ENCODE measurements at places on chromosomes 1 and 21.
A peak's percentile ranks its signal among the peaks of the same experiment; 100 is the strongest.

- DNase-seq: no peak
Observed at GRCh38 chr1:86823386-86823785, 90.5 kb downstream of the SELENOF start.

DNA sequence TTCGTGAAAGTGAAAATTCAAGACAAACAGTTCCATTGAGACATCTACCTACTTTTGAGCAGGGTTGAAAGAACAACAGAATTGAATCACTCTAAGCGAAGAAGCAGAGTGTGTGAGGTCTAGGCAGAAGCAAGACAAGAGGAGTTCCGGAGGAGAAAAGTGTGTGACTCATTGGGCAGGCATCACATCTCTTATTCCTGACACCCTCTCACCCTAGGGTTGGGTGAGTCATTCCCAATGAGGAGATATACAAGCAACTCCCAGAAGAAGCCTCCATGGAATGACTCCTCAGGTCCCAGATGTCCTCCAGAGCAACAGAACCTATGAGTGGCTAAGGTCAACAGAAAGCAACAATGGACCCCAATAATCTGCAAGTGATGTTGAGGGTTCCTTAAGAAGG is 138.1 kb downstream of the TPR start:
- no peak for DNase-seq

DNA sequence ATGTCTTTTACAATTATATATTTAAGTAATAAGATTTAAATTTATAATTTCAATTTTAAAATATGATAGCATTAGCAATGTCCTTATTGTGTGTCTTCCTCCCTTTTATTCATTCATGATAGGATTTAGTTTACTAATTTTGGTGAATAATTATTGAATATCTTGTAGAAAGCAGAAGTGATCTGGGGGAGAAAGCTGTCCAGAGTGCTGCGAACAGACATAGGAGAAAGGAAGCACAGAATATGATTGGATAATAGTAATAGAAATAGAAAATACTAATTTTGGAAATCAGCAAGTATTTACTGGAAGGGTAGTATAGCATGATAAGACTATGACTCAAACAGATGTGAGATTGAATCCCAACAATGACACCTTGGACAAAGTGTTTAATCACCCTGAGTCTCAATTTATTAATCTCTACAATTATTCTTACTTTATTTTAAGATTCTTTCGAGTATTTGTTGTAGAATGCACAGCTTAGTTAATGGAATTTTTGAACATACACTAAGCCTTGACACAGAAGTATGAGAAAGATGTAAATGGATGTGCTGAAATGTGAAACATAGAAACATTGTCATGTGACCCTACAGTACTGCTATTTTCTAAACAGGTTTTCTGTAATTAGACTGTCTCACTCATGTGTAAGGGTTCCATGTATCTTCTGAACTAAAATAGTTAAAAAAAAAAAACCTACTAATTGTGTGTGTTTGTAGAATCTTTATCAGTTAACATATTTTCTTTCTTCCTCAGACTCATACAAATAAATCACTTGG is 7.9 kb downstream of the SH3GLB1 start:
- no peak for DNase-seq

GRCh38 chr1:220956501-220957232 is 77.4 kb downstream of the HLX start:
- DNase-seq: no peak

GRCh38 chr1:107142666-107143065 is 1.8 kb downstream of the NTNG1 start:
- no peak for DNase-seq

DNA sequence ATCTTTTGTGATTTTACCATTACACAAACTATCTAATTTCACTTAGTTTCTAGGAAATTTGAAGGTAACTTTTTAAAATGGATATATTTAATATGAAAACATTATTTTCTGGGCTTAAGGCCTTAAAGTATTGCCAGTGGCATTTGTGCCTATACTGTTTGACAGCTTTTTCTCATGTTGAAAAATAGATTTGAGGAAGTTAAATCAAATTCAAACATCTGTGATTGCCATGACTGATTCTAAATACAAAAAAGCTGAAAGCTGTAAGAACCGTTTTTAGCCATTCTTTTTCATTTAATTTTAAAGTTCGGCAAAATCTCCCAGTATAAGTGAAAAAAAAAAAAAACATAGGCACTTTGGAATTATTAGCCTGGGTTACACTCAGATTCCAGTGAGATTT is 301.1 kb downstream of the DPYD start:
- DNase-seq: no peak

GRCh38 chr1:235138821-235139220 is 10.2 kb upstream of the TOMM20 start:
- no peak for DNase-seq

DNA sequence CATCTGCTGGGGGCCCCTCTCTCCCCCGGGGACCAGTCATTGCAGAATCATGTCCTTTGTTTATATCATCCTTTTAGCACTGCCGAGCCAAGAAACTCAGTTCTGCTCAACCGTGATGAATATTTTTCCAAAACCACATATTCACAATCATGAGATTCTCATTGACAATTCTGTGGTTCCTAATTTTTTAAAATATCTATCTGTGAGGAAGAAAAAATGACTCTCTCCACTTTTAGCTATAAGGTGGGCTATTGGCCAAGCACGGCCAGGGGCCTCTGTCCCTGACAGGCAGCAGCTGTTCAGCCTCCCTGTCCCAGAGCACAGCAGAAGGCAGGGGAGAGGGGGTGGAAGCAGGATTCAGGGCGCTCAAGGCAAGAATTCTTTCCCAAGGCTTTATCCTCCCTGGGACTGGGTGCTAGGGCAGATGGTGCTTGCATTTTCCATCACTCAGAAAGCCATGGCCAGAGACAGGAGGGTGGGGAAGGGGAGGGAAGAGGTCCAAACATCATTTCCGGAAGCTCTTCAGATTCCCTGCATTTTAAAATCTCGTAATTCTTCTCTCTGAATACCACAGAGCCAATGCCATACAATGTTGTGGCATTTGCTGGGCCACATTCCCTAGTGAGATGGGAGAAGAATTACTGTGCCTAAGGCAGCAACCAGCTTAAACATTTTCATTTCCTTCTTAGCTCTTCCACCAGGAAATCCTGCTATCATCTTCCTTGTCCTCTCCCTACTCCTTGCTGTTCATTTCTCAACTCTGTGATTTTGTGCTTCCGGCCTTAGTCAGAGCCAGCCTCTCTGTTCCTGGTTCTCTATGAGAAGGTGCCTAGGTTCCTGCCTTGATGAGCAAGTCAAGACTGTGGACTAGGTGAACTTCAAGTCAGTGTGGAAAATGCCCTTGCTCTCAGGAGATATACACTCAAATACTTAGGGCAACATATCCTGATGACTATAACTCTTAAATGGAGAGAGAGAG is 60.3 kb downstream of the KCNJ6 start:
- no peak for DNase-seq

- no peak for DNase-seq
Observed at GRCh38 chr1:106879538-106879937, 176.9 kb upstream of the PRMT6 start.

- peak; percentile 27 for DNase-seq
Observed at GRCh38 chr21:27561116-27561515, 594.2 kb upstream of the ADAMTS5 start.

DNA sequence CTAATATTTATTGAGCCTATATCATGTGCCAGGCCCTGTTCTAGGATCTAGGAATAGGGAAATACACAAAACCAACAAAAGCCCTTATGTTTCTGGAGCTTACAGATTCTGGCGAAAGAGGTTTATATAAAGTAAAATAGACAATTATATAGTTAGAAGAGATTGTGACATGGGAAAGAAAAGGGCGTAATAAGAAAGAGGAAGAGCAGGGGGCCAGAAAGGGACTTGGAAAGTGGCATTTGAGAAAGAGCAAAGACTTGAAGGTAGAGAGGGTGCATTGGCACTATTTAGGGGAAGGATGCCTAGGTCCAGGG is 322.5 kb upstream of the FAM78B start:
- DNase-seq: no peak

DNA sequence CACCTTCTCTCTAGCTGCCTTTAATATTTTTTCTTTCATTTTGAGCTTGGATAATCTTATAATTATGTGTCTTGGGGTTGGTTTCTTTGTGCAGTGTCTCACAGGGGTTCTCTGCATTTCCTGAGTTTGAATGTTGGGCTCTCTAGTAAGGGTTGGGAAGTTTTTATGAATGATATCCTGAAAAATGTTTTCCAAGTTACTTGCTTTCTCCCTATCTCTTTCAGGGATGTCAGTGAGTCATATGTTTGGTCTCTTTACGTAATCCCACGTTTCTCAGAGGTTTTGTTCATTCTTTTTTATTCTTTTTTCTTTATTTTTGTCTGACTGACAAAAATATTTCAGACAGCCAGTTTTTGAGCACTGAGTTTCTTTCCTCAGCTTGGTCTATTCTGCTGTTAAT is 55.4 kb upstream of the CCDC190 start:
- DNase-seq: no peak

DNA sequence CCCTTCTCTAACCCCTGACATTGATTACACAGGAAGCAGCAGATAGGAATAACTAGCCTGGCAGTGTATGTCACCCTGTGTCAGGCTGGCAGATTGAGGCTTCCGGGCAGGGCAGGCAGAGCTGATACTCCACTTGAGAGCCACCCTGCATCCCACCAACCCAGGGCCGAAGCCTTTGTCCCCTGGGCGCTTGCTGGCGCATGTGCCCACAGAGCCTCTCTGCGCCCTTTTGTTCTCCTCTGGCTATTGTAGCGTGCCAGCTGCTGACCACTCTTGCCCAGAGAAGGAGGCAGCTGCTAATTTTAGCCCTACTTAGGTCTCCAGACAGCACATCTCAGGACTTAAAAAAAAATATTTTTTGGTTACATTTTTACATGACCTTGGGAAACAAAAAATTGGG is 304.9 kb downstream of the HHAT start:
- no peak for DNase-seq

DNA sequence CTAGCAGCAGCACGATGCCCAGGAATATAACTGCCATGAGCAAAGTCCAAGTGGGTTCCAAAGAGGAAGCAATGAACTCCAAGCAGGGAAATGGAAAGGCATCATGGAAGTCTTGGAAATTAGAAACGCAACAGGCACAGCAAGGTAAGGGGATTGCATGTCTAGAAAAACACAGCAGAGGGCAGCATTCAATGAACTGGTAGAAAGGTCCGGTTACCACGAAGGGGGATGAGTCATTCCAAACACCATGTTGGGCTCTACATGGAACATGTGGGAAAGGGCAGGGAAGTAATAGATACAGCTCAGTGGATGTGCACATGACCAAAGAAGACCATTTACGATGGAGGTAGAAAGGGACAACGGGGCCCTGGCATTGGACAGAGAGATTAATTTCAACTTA is 36.4 kb downstream of the RXRG start:
- no peak for DNase-seq

GRCh38 chr1:33380811-33381210 is 50.1 kb downstream of the PHC2 start:
- DNase-seq: no peak

DNA sequence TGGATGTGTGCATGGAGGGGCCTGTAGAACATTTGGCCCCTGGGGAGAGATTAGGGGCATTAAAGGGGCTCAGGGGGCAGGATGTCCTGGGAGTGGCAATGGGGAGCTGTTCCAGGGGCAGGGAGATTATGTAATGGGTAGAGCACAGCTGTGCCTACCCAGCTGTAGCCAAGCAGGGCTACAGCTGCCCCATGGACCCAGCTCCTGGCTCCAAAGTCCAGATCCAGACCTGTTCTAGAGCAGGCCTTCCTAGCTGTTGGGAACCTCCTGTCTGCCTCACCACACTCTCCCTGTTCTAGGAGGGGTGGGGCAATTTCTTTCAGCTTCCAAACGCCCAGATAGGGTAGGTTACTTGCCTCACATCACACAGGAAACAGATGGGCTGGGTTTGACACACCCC is 5.6 kb downstream of the RPS6KA1 start:
- DNase-seq: no peak

GRCh38 chr1:15876357-15877055 is 29.0 kb downstream of the SPEN start:
- DNase-seq: no peak

- peak; percentile 93 for DNase-seq
Observed at GRCh38 chr1:41003640-41004220, 17.8 kb downstream of the SLFNL1 start.

DNA sequence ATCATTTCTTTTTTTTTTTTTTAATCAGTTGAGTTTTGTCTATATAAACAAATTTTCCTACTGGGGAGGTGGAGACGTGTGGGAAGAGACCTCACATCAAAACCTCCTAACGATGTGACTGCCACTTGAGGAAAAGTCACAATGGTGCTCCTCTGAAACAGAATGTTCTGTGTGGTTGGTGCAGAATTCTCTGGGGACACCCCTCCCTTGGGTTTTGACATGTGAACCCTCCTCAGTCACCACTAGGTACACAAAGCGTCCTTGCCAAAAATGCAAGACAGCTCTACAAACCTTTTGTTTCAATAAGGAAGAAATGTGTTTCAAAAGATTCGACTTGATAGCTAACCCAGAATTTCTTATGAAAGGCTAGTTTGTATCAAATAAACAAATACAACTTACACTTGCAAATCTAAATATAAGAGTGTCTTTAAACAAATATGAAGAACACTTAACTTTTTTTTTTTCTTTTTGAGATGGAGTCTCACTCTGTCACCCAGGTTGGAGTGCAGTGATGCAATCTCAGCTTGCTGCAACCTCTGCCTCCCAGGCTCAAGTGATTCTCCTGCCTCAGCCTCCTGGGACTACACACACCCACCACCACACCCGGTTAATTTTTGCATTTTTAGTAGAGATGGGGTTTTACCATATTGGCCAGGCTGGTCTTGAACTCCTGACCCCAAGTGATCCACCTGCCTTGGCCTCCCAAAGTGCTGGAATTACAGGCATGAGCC is 9.3 kb downstream of the SLC25A24 start:
- DNase-seq: no peak

- DNase-seq: no peak
Observed at GRCh38 chr1:90621986-90622385, 95.1 kb downstream of the BARHL2 start.

GRCh38 chr1:192521734-192522133 is 53.8 kb upstream of the RGS1 start:
- no peak for DNase-seq

DNA sequence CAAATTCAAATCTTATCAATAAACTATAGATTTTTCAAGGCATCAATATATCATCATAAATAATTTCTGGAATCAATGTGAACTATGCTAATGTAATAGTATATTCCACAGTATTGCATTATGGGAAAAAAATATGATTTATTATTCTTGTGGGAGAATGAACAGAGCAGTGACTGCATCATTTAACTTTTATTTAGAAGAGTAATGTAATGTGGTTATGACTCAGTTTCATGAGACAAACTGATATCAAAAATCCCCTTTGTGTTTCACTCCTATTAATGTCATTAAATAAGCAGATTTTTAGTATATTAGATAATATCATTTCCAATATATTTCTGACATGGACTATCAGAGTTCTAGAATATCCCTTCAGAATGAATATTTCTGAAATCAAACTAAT is 187.6 kb downstream of the LRRC40 start:
- no peak for DNase-seq

- DNase-seq: peak; percentile 94
Observed at GRCh38 chr21:44931137-44931500, 8.7 kb upstream of the SLX9 start.

- no peak for DNase-seq
Observed at GRCh38 chr1:67579623-67580394, 105.2 kb upstream of the GADD45A start.

- no peak for DNase-seq
Observed at GRCh38 chr21:43332861-43333297, 94.1 kb downstream of the SIK1 start.

GRCh38 chr1:108045460-108045859 is 80.5 kb upstream of the VAV3 start:
- no peak for DNase-seq

GRCh38 chr1:236035681-236036101 is 29.2 kb downstream of the NID1 start:
- DNase-seq: no peak

All from spleen (tissue), 13 donors.